ENCODE measurements at places on chromosomes 1 and 21.

DNA sequence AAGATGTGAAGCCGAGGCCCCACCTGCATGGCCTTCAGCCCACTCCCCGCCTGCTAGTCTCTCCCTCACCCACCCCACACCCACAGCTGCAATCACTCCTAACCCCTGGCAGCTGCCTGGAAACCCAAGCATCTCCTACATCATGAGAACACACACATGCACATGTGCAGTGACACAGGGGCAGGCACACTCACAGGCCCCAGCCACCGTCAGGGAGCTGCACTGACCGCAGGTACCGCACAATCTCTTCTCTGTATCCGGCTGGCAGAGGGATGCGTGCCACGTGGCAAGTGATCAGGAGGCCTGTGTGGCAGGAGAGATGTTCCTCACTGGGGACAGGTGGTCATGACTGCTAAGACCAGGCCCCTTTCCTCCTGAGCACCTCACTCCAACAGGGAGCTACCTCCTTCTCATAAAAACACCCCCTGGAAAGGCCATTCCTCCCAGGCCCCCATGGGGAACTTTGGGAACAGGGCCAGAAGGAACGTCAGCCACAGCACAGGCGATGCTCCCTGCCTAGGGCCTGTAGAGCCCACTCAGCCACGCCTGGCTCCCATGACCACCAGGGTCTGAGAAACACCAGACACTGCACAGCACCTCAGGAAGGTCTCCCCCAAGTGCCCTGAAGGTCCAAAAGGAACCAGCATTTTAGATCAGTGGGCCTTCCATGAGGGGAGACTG, 6.0 kb downstream of the LSS start:
- no peak for DNase-seq

DNA sequence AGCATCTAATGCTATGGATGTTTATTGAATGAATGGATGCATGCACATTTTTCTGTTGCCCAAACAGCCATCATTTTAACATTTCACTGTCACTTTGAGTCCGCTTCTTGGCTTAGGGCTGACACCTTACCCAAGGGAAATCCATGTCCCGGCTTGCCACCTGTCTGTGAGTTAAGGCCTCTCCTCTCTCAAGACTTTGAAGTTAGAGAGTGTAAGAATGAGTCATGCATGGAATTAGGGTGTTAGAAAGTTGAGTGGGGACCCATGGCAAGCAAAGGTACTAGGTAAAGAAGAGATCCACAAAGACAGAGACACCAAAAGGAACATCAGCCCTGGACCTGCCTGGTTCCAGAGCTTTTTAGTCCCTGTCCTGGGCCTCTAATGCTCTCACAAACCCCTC, 35.1 kb downstream of the ATP1A1 start:
- no peak for DNase-seq

- no peak for DNase-seq
Observed at GRCh38 chr1:71014178-71014579, 33.4 kb downstream of the PTGER3 start.

- DNase-seq = no peak
Observed at GRCh38 chr1:16442265-16442664, 1.7 kb downstream of the NECAP2 start.

GRCh38 chr1:113031171-113031933, 41.6 kb upstream of the LRIG2 start:
- no peak for DNase-seq

DNA sequence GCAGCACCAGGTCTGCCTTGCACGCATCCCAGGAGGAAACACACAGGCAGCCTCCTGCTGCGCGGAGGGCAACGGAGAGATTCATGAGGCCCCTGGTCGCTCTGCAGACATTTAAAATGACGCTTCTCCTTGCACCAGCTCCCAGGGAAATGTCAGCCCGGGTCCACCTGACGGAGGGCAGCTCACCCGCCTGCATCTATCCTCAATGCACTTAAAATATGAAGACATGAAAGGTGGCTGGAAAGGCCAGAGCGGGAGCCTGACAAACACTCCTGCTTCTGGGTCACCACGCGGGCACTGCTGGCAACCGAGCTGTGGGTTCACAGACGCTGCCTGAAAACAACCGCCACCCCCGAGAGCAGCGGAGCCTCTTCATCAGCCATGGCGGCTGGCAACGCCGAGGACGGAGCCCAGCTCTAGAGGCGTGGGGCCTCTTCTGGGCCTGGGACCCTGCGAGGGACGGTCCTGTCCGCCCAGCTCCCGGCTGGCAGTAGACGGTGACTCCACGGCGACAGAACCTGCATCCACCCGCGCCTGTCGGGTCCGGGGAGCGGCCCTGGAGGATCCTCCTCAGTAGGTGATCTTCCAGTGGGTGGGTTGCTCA, 22.7 kb downstream of the POFUT2 start:
- DNase-seq = no peak

DNA sequence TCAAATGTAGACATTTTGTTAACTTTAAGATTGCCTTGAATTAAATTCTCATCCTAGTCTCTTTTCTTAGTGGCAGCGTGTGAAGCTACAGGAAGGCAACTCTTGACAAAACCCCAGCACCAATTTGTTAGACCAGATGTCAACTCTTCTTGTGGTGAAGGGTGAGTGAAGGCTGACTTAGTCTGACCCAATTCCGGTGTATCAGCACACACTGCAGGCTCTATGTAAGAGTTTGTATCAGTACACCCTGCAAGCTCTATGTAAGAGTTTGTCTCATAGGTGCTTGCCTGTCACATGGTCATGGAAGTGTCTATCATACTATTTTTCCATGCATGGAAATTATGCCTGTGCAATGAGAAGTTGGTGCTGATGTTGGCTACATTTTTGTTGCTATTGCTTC, 16.8 kb downstream of the CR2 start:
- DNase-seq = no peak

- no peak for DNase-seq
Observed at GRCh38 chr1:21341022-21341421, 50.8 kb upstream of the ECE1 start.

- no peak for DNase-seq
Observed at GRCh38 chr21:26888931-26889330, 43.7 kb upstream of the ADAMTS1 start.

DNA sequence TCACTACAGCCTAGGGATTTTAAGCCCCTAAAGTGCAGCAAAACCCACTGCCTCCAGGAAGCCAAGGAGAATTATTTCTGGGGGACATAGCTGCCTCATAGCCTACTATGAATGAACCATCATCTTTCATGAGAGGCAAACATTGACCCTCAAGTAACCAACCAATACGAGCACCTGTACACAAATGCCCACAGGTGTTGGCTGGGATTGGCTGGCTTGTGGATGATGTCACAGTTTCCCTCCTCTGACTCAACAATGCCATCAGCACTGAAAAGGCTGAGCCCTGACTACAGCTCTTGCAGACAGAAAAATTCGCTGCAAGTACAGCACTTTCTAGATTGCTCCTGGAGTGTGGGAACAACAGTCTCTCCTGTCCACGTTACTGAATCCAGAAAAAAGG, at the start of gene HMGB4:
Gene HMGB4, plus strand, starts transcription at position 301 of the 400 bp plus-strand sequence. CDS start 113 bp downstream, outside the sequence.
- no peak for DNase-seq

DNA sequence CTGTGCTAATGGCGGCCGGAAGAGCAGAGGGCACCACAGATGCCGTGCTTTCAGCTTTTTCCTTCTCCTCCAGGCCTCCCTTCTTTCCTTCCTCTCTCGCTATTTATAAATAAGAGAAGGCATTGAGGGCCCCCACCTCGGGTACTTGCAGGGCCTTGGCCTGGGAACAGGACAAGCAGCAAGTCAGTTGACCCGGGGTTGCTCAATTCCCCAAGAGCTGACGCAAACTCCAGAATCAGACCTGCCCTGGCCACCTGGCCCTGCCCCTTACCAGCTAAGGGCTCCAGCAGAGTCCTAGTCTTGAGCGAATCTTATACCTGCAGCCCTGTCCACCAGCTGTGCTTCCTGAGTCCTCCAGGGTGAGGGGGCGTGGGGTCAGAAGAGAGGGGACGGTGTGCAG, 13.5 kb downstream of the TNFRSF1B start:
- no peak for DNase-seq

DNA sequence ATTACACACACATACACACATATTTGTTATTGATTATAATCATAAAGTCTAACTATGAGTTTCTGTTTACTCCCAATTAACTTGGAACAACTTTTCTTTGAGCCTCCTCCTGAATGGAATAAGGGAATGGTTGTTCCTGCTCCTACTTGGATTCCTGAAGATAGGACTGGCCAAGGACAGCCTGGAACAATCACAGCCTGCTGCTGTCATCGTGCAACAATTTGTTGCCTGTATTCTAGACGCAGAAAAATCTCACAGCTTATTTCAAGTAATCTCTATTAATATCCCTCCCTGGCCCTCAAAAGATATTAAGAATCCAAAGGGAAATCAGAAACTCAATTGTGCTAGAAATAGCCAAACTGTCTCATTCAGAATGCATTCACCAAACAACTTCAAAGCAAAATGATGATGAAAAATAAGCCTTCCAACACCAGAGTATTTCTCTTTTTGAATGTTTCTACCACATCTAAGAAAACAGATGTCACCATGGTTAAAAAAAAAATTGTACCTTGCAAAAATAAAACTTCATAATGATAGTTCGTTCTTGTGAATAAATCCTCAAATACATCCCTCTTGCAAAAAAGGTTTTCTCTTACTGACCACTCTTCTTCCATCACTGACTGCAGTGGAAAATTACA, 30.9 kb downstream of the RCAN1 start:
- no peak for DNase-seq

DNA sequence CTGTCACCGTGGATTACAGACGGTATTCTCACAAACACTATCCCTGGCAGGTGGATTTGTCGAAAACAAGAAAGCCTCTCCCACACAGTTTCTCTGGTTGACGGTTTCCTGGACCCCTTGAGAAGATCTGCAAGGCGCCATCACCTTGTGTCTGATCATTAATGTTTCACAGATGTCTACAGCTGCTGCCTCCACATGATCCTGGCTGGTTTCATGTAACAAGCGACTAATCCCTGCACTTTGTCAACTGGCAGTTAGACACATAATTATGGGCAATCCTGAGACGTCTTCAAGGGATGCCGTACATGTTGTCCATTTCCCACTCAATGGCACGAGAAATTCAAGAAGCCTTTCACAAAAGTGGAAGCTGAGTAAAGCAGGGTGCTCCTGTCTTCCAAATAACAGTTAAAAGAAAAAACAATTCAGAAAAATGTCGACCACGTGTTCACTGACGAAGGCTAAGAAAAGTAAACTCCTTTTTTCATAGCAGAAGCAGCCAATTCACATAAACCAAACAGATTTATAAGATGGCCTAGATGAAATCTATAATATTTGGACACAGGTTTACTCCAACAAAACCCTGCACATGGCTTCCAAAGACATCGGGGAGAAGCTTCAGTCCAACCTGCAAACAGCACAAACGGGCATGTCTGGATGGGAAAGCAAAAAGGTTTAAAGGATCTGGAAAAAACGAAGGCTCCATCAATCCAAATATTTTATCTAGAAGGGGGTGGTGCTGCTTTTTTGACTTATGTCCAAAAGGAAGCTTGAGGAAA, 52.2 kb downstream of the CAPZB start:
- peak; percentile 71 for DNase-seq

GRCh38 chr1:204254031-204254661, 40.4 kb upstream of the GOLT1A start:
- peak; percentile 72 for DNase-seq

DNA sequence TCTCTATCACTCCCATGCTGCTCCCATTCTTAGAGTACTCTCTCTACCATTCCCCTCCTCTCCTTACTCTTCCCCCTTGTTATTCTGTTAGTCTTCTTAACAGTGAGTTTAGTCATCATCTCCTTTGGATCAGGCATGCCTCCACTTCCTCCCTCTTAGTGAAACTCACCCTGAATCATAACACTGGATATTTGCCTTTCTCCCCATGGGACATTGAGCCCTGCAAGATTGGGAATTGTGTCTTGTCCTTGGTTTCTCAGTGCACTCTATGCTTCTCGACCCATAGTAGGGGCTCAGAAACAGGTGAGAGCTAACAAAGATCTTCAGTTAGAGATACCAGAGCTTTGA, 68.3 kb upstream of the GCLM start:
- DNase-seq = peak; percentile 72

- no peak for DNase-seq
Observed at GRCh38 chr1:149967646-149968045, 31.0 kb upstream of the MTMR11 start.

- no peak for DNase-seq
Observed at GRCh38 chr1:10149231-10149630, 61.1 kb upstream of the KIF1B start.

GRCh38 chr1:14590411-14591180, 7.9 kb upstream of the KAZN start:
- DNase-seq = no peak
